ENCODE measurements at places on chromosomes 11 and 22.

- no peak for DNase-seq
These were observed 35.7 kb upstream of the LRRC10B start for GRCh38 chr11:61472868-61473267.

DNA sequence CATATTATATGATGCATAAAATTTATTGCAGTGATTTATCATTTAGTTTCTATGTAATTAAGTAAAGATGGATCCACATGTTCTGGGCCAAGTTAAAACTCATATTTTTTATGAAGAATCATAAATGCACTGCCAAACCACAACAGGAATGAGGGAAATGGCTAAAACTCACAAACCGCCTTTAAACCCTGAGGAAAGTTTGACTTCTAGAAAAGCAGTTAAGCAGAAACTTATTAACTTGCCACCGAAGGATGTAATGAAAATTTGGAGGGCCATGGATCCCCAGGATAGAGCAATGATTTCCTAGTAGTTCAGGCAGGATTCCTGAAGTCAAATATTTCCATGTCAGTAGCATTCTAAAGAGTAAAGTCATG, 218.3 kb upstream of the CTSC start:
- no peak for DNase-seq

DNA sequence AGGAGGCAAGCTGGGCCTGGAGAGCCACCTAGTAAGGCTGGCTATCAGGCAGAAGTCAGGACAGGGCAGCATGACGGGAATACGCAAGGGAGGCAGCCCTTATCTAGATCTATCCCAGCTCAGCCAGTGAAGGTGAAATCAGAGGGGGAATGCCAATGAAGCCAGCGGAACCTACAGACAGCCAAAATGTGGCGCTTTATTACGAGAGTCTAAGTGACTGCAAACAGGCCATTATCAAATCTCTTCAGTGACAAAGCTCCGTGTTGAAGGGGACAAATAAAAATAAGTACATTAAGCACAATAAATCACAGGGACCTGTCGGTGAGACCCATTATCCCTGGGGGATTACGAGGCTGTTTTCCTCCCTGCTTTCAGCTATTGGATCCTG, 22.8 kb downstream of the LARGE1 start:
- no peak for DNase-seq

DNA sequence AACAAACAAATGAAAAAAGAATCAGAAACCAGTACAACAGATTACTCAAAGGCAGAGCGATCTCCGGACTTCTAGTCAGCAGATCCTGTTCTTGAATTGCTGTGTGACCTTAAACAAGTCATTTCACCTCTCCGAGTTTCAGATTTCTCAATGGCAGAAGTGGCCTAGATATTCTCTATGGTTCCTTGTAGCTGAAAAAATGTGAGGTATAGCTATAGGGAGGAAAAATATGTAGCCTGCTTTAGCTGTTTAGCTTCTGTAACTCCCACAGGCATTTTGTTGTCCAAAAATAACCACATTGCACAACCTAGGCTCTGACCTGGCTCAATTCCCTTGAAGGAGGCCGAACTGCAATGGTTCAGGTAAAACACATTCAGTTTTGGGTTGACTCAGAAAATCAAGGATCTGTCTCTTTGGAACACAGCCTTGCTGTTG, 100.7 kb downstream of the DBX1 start:
- DNase-seq: no peak

- DNase-seq: no peak
These were observed 140.3 kb downstream of the RBFOX2 start for GRCh38 chr22:35888181-35888870.

DNA sequence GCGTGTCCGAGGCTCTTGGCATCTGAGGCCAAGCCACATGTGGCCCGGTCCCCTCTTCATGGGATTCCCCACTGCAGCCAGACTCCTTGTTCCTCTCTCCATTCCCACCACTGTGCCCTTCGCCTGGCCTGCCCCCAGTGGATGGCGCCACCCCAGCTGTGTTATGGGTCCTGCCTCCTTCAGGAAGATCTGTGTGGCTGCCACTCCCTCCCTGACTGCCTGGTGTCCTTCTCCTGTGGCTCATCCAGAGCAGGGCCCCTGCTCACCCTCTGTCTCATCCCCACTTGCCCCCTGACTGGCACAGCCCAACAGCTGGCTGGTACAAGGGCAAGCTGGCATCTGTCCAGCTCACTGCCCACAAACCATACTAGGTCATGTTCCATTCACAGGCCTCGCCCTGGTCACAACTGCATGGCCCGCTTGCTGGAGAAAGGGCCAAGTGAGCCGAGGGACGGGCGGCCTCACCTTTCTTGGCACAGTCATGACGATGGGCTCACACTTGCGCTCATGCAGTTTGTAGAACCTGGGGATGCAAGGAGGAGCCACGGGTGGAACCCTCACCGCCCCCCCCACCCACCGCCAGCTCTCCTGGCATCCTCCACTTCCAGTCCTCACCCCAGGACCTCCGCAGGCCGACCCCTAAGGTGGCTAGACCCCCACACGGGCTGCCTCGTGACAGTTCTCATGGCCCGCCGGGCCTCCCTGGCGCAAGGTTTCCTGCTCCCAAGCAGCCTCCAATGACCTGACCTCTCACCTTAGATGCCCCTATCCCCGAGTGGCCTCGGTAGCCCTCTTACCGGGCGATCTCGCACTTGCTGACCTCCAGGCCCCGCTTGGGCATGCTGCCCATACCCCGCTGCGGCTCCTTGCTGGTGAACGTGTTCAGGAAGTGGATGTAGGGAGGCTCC, 2.1 kb upstream of the PTPRCAP start:
- peak; percentile 58 for DNase-seq

- DNase-seq: no peak
These were observed 370.6 kb upstream of the CADM1 start for GRCh38 chr11:115874843-115875242.

DNA sequence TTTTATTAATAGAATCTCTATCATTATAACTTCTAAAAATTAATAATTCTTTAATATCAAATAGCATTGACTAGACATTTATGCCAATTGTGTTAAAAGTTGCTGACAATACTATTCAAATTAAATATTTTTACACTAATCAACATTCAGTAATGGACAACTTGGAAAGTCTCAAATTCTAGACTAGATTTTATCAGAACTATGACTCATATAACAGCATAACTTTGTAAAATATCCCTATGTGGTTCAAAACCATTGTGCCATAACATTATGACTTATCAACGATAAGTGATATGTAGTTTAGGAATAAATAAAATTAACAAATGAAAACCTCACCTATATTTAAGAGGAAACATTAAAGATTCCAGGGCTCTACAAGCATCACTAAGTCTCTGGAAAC, 291.8 kb downstream of the SBF2 start:
- no peak for DNase-seq

- peak; percentile 52 for DNase-seq
These were observed 38.1 kb downstream of the AHNAK start for GRCh38 chr11:62508336-62509058.

DNA sequence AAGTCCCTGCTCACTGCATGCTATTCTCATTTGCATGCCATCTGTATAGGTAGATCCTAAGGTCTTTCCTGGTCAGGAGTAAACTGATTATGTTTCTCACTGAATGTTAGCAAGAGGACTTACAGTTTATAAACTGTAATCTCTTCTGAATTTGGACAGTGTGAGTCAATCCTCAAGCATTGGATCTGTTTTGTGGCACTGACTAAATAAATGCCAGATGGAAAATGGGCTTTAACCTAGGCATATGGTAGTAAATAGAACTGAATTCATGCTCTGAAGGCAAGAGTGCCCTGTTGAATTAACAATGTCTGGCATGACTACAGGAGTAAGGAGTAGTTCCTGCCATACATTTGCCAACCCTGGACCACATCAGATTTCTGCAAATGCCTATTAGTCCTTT, 11.4 kb downstream of the FAM181B start:
- no peak for DNase-seq

DNA sequence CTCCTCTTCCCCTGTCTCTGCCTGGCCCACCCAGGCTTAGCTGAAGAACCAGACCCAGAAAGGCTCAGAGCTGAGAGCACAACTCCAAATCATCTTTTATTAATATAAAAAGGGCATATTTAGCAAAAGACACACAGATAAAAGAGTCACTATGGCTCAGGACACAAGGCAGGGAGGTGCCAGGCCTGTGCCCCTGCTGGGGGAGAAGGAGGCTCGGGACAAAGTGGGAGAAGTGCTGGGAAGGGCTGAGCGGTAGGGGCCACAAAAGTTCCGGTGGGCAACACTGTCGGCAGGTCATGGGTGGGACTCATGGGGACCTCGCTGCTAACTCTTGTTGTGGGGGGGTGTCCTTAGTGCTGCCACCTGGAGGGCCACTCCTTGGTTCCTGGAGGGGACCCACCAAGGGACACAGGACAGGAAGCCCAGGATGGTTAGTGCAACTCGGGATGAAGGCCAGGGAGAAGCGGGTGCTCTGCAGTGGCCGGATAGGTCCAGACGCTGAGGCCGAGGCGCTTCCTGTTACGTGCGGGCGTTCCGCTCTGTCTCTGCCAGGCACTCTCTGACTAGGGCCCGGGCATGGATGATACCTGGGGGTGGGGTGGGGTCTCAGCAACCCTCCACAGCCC, 1.4 kb upstream of the PITPNM1 start:
- DNase-seq: no peak

DNA sequence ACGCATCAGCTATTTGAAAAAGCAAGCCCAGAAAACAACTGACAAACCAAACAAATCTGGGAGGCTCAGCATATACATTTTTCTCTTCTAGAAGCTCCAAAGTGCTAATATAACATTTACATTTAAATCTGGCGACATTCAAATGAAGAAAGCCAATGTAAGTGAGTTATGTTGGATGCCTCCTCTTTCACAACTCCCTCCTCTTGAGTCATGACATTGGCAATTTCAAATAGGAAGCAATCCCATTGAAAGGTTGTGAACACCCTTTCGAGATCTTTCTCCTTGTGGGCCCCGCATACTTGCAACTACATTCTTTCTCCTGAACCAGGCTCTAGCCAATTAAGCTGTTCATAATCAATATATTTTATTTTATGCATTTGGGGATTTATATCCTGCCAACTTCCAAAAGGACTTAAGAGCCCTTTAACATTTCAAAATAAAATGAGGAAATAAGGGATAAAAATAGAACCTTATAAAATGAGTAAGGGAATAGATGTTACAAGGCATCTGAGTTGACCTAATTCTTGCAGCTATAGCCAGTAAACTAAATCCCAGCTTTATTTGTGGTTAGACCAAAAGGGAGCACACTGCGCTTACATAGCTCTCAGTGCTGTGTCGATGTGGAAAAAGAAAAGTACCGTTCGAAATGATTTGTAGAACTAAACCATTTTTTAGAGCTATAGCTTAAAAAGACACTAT, 129.5 kb upstream of the SESN3 start:
- no peak for DNase-seq

DNA sequence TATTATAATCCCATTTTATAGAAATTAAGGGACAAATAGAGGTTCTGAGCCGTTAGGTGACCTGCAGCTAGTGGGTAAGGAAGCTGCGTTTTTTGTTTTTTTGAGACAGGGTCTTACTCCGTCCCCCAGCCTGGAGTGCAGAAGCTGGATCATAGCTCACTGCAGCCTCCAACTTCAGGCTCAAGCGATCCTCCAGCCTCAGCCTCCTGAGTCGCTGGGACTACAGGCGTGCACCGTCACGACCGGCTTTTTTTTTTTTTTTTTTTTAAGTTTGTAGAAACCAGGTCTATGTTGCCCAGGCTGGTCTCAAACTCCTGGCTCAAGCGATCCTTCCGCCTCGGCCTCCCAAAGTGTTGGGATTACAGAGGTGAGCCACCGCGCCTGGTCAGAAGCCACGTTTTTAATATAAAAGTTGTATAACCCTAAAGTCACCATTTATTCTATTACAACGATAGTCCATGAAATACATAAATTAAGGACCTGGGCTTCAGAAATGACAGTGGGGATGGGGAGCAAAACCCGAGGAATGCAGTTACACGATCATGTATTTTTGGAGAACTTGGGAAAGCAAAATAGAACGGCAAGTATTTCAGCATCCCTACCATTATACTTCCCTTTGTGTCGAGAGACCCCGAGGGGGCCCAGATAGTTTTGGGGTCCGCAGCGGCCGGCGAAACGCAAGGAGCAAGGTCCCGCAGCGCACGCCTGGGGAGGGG, 638 bp downstream of the SAAL1 start:
- DNase-seq: no peak

- DNase-seq: peak; percentile 62
These were observed 4.5 kb downstream of the SHISA8 start for GRCh38 chr22:41910050-41911000.

GRCh38 chr11:73652856-73653559, 6.6 kb downstream of the PLEKHB1 start:
- DNase-seq: no peak

DNA sequence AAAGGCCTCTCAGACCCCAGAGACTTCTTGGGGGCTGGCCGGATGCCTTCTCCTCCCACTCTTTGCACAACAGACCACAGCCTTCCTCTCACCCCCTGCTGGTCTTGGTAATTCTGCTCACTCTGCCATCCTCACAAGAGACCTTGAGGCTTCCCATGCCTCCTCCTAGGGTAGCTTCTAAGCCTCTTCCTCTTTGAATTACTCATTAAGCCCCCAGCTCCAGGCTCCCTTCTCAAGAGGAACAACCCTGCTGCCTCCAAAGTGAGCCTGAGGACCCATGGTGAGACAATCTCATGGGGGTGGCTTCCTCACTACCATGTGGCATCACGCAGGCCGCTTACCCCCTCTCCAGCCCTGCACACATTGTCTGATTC, 184.6 kb upstream of the SYT13 start:
- DNase-seq: no peak

- peak; percentile 61 for DNase-seq
These were observed 15.0 kb upstream of the CYB5R2 start for GRCh38 chr11:7688238-7688826.

GRCh38 chr11:86874304-86875056, 74.1 kb downstream of the PRSS23 start:
- no peak for DNase-seq

- no peak for DNase-seq
These were observed 295.9 kb upstream of the ANO5 start for GRCh38 chr11:21896746-21897602.

- no peak for DNase-seq
These were observed 141.6 kb upstream of the TEAD1 start for GRCh38 chr11:12532580-12532979.

- no peak for DNase-seq
These were observed 496.2 kb upstream of the CCDC90B start for GRCh38 chr11:83782329-83782728.

- DNase-seq: no peak
These were observed 30.5 kb upstream of the GCAT start for GRCh38 chr22:37777122-37777687.

GRCh38 chr22:44192098-44192815, 11.5 kb downstream of the PARVG start:
- no peak for DNase-seq

All from D341Med (cell line).